ENCODE measurements at places on chromosomes 6 and 20.

- peak; percentile 79 for DNase-seq
These were observed 2.4 kb upstream of the PPP1R3G start for GRCh38 chr6:5082487-5083306.

DNA sequence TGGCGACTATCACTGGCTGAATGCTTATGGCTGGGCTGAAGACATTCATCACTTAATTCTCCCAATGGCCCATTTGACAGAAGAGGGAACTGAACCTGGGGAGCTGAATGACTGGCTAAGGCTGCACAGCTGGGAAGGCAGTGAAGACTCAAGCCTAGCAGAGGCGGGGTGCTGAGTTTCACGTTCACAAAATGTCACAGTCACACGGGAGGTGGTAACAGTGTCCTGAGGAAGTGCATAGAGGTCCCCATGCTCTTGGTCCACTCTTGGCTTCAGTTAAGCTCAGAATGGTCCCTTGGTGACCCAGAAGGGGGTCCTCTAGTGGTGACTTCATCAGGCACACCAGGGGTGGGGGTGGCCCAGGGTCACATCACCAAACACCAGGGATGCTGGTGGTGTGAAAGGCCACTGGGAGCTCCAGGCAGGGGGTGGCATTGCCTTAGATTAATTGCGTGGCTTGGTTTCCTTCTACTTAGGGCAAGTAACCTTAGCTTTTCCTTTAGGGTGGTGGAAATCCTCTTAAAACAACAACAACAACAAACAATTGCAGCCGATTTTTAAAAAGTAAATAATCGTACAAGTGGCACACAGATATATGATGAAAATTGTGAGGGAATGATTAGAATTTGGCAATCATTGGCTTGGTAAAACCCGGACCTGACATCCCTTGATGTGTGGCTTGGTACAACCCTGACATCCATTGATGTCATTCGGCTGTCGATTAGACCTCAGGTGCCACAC, 45.0 kb downstream of the SULF2 start:
- DNase-seq: no peak

DNA sequence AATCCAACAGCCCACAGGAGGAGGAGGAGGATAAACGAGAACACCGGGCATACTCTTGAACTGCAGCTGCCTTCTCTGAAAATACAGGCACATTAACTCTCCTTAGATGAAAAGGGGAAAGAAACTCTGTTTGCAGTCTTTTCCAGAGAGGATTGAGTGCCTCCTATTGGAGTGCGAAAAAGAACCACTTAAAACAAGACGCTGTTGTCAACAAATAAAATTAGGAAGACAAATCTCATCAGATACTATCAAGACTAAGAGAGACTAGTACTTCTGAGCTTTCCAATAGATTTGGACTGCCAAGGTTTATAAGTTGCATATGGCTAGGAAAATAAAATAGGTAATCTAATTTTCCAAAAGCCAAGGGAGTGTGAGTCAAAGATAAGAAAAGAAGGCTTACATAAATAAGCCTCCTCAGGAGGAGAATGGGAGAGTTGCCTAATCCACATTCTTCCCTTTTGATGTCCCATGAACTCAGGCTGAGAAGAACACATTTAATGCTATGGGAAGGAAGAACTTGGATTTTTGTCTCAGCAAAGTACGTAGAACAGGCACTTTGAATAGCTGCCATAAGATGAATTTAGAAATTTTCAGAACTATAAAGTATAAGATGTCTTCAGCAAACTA, 154.7 kb downstream of the ARHGAP18 start:
- DNase-seq: peak; percentile 20

GRCh38 chr6:134774201-134774638, 175.7 kb downstream of the ALDH8A1 start:
- peak; percentile 54 for DNase-seq

DNA sequence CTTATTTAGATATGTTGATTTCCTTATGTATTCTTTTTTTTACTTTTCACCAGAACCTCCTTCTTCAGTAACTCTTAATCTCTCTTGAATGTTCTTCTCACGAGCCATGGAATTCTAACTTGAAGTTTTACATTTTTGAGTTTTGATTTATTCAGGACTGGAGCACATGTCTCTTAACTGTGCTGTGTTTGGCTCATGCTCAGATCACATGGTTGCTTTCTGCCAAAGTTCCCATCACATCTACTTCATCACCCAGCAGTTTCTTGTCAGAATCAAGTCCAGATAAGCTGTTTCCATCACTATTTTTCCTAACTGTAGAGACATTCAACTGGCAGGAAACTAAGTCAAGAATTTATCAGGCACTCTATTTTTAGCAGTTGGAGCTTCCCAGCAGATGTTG, 31.7 kb downstream of the SLC35A1 start:
- DNase-seq: no peak

- DNase-seq: no peak
These were observed 70.6 kb upstream of the PHACTR1 start for GRCh38 chr6:12645941-12646340.

DNA sequence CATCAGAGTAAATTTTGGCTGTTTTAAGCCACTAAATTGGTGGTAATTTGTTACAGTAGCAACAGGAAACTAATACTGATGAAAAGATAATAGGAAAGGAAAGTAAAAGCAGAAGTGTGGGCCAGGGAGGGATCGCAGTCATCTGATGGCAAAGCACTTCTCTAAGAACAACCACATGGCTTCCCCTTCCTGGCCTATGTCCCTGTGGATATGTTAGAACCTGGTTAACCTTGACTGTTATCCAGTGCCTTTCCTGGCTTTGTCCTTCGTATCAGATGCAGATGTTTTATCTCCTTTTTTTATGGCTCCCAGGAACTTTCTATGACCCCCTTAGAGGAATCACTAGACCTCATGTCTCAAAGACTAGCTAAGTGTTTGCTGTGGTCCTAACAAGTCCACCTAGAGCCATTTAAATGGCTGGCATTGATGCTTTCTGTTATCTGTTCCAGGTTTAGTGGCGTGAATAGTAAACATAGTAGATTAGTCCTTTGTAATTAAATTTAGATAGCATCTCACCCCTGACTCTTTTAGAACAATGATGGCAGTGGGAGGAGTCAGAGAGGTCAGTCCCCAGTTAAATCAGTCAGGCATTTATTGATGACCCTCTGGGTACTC, 79.2 kb upstream of the PHACTR2 start:
- DNase-seq: no peak

DNA sequence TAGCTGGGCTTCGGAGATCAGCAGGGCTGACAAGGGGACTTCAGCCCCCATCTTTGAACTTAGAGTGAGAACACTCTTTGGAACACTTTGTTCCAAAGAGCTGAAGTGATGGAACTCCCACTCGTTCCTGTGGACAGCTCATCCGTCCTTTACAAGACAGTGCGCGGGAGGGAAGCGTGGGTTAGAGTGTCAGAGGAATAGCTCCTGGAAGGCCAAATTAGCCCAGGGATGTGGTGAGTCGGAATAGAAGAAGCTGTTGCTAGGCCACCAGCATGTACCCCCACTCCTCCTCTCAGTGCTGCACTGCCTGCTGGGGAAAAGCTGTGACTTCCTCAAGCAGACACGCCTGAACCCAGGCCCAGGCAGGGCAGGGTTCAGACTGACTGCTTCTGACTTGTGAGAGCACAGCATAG, 1.7 kb downstream of the SDCBP2 start:
- DNase-seq: peak; percentile 65

DNA sequence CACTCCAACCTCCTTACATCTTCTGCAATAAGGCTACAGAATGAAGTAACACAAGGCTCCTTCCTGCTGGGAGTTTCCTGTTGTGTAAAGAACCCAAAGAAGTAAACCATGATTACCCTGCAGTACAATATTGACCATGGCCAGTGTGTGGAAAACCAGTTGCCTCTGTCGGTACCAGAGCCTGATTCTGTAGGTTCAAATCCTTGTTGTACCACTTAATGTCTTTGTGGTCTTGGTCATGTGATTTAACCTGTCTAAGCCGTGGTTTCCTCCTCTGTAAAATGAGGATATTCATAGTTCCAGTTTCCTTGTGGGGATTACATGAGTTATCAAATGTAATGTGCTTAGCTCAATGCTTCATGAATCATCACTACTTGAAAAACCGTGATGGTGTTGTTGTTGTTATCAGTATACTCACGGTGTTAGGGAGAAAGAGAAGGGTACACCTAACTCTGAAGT, 60.3 kb upstream of the PRELID3B start:
- DNase-seq: no peak

Measured in fibroblast of skin of right quadriceps (primary cell).